ENCODE measurements at places on chromosomes 11 and 22. TPM values are rescaled to one million over a fixed set of nuclear protein-coding genes. Genes with fewer than 3 reads are reported as not detected.
A peak's percentile ranks its signal among the peaks of the same experiment; 100 is the strongest.

GRCh38 chr11:120139316-120140069, 1.6 kb upstream of the TRIM29 start:
- DNase-seq: no peak

DNA sequence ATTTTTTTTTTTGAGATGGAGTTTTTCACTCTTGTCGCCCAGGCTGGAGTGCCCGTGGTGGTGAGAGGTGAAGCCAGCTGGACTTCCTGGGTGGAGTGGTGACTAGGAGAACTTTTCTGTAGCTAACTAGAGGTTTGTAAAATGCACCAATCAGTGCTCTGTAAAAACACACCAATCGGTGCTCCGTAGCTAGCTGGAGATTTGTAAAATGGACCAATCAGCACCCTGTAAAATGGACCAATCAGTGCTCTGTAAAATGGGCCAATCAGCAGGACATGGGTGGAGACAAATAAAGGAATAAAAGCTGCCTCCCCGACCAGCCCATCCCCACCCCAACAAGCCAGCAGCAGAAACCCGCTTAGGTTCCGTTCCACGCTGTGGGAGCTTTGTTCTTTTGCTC, 4.4 kb upstream of the RAPSN start:
- DNase-seq: no peak

GRCh38 chr11:19595840-19596751, 116.5 kb upstream of the NAV2 start:
- DNase-seq: peak; percentile 89

GRCh38 chr11:70307176-70307575, 36.7 kb downstream of the PPFIA1 start:
- no peak for DNase-seq

GRCh38 chr11:78310500-78310909, 107.1 kb downstream of the GAB2 start:
- DNase-seq: no peak

- DNase-seq: no peak
Observed at GRCh38 chr11:63445720-63446119, 45.2 kb downstream of the PLAAT5 start.

GRCh38 chr22:49170053-49170452, 657.6 kb downstream of the BRD1 start:
- DNase-seq: no peak

DNA sequence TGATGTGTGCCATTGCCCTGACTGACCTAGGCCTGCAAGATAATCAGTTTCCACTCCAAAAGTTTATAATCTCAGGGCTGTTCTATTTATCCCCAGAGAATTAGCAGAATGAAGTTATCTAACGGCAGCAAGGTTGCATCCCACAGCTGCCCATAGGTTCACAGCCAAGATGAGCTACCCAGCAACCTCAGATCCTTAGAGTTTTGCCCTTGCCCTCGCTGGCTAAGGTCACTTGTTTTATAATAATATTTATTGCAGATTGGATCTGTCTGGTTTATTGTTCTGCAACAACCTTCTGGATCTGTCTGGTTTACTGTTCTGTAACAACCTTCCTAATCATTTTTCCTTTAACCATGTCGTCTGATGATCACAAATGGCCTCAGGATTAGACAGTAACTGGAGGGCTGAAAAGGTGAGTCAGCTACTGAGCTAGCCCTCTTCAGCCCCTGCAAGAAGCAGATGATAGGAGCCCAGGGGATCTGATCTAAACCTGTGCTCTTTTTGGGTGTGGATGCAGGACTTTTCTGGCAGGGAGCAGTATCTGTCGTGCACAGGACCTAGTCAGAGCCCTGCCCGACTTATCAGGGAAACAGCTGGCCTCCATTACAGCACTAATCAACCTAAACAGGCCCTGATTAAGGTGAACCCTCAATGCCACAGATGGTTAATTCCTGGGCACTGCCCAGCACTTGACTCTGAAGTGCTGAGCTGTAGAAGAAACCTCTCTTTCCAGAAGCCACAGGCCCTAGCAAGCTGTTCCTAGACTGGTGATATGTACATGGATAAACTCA, 642.9 kb upstream of the KIRREL3 start:
- no peak for DNase-seq

- no peak for DNase-seq
Observed at GRCh38 chr22:38298312-38299005, 18.8 kb downstream of the CSNK1E start.

DNA sequence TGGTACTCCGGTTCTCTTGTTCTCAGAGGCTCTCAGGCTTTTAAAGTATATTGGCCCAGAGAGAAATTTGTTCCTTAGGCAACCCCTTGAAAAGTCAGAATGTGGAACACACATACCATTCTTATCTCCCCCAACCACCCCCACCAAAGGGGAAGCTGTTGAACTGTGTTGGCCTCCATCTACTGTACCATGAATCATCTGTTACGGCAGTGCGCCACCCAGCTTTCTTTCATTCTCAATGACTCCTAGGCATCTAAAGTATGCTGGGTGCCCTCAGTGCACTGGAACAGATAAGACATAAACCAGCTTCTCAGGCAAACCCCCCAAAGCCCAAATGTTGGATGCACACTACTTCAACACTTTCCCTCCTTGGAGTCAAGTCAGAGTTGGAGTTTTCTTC, 696.2 kb upstream of the TENM4 start:
- DNase-seq: no peak

- no peak for DNase-seq
Observed at GRCh38 chr11:120295099-120295498, 30.0 kb upstream of the TLCD5 start.

DNA sequence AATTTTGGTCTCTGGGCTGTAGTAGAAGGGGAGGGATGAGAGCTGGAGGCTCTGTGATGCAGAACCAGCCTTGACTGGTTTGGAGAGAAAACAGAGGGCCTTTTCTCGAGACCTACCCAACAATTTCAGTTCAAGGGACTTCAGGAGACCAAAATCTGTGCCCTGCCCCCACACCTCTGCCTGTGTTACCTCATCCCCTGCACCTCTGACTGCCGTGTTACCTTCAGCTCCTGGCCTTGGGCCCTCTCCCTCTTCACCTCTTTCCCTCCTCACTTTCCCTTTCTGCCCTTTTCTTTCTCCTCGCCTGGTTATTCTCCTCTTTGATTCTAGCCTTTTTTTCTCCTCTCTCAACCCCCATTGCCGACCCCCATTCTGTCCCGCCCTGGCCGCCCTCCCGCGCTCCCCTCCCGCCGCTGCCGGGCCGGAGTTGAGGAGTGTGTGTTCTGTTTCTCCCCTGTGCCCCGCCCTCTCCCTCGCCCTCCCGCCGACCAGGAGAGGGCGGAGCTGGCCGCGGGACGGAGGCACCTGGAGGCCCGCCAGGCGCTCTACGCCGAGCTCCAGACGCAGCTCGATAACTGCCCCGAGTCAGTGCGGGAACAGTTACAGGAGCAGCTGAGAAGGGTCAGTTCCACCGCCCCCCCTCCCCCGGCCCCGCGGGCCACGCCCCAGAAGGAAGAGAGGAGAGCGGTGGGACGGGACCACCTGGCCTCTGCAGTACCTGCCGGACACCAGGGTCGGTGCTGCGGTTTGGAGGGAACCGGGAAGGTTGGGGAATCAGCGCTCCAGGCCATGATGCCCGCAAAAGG, 27.2 kb downstream of the PHLDB1 start:
- DNase-seq: no peak

- no peak for DNase-seq
Observed at GRCh38 chr11:90288212-90288821, 65.5 kb upstream of the CHORDC1 start.

DNA sequence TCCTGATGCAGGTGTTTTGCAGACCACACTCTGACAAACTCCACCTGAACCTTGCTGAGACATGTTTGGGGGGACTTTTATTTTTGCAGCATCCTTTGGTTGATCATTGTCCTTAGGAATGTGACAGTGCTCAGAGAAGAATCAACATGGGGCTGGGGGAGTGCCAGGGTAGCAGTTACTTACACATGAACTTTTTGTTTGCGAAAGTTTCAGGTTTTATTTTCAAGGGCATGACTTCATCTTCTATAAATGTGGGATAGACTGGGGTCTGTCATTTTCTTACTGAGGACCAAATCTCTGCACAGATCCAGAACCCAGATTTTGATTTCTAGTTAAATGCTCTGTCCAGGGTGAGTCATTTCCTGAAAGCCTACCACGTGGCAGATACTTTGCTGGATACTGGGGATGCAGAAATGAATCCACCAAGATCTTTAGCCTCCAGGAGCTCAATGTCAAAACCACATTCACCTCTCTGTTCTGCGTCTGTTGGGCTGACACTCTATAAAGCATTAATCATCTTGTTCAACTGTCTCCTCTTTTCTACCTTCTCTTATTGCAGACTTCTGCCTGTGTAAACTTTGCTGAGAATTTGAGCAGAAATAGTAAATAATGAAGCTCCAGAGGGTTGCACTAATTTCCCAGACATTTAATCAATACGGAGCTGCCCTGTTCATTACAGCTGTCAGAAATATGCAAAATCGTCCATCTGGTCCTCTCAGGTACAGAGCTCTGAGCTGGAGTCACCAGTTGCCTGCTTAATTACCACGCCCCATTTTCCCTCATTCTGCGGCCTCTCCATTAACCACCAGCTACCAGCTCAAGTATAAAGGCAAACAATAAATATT, 387.9 kb downstream of the MIAT start:
- DNase-seq: peak; percentile 55

GRCh38 chr11:105244160-105244825, 104.7 kb upstream of the CARD18 start:
- DNase-seq: peak; percentile 63

DNA sequence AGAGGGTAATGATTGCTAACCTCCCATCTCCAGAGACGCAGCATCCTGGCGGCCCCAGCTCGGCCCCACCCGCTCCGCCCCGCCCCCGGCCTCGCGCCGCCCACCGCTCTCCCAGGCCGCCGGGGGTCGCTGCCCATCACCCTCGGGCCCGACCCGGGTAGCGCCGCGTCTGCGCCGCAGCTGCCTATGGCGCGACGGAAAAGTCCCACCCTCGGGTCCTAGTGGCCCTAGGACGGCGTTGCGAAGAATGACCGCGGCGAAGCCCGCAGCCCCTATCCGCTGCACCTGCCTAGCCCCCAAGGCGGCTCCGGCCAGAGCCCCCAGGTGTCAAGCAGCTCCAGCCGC, 457 bp downstream of the CPSF7 start:
- peak; percentile 74 for DNase-seq

GRCh38 chr22:46259374-46259773, 3.8 kb downstream of the PKDREJ start:
- no peak for DNase-seq

GRCh38 chr11:85431319-85431718, 195.8 kb downstream of the DLG2 start:
- no peak for DNase-seq

GRCh38 chr22:18023509-18024275, 669 bp downstream of the MICAL3 start:
- peak; percentile 91 for DNase-seq

DNA sequence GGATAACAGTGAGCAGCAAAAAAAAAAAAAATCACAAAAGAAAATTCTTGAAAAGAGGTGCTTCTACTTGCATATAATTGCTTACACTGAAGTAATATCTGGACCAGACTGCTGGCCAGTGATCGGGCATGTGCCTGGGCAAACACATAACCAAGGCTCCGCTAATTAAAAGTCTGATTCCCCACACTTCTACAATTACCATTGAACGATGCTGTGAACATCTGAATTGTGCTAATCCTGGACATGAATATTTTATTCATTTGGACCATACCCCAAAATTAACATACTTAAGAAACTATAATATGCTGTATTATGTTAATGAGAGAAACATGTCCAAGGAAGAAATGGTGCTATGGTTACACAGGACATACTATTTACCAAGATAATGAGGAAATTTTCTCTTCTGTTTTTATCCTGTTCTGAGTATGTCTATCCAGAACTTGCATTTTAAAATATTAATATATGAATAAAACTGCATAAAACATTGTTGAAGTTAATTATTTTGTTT, 69.8 kb downstream of the LRRC4C start:
- DNase-seq: no peak

GRCh38 chr11:330307-330693, 9.6 kb upstream of the IFITM3 start:
- DNase-seq: no peak

DNA sequence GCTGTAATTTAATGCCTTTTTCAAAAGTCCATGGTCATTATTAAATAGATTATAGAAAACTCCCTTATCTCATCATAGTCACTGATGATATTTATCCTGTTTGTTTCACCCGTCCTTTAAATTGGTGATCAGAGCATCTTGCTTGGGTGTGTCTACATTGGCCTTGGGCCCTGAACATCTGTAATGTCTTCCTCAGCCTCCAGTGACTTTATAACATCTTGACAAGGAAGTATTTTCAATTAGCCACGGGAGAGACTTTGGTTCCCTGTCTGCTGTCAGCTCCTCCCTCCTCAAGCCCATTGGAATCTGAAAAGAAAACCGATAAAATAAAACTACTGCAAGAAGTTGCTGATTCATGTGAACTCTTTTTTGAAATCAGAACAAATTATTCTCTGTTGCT, 116.9 kb upstream of the TTC12 start:
- DNase-seq: no peak

- DNase-seq: no peak
Observed at GRCh38 chr11:123698546-123699127, 42.8 kb downstream of the ZNF202 start.

DNA sequence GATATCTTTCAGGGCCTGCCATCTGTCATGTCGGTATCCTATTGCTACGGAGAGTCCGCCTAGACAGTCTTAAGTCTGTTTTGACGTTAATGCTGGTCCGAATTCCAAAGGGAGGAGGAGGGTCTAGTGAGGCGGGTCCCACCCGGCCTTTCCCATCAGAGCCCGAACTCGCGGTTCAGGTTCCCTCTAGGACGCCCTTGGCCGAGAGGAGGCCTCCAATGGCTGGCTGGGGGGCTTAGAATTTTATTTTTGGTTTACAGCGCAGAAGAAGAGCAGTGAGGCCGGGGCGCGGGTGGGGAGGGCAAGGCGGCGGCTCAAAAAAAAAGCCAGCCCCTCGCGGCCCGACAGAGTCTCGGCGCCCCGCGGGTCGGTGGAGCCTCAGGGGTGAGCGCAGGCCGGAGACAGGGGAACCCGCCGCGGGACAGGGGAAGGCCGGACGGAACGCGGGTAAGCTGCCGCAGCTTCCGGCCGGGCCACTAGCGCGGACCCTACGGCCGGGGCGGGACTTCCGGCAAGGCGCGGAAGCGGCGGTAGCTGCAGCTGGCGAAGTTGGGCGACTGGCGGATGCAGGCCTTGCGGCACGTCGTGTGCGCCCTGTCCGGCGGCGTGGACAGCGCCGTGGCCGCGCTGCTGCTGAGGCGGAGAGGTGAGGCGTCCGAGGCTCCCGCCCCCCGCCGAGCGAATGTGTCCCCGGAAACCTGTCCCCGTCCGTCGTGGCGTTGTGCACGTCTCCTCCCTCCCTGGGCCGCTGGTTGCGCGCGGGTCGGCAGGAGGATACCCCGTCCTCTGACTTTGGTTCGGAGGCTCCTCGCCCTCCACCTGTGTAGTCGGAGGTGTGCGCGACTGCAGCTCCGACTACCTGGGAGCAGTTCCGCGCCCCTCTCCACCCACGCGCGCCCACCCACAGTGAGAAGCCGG, at the start of gene TRMU:
TRMU (plus strand) TSS at position 514 of the 918 bp plus-strand sequence; CDS start at position 565, 51 bp downstream.
- DNase-seq: peak; percentile 88

- no peak for DNase-seq
Observed at GRCh38 chr11:128298271-128298670, 289.1 kb downstream of the ETS1 start.

- DNase-seq: no peak
Observed at GRCh38 chr11:21289686-21290085, 620.3 kb downstream of the NELL1 start.

The OR2AT4 gene
- not detected for total RNA-seq

The CALCB gene
- total RNA-seq: not detected

The RAB39A gene
- total RNA-seq: 0.13 TPM

The NAP1L4 gene
- 98.0 TPM for total RNA-seq

The OR8A1 gene
- not detected for total RNA-seq

The MOGAT2 gene
- total RNA-seq: not detected

The MS4A7 gene
- total RNA-seq: not detected

The SLC22A25 gene
- not detected for total RNA-seq

The PRR33 gene
- total RNA-seq: not detected

The CAVIN3 gene
- total RNA-seq: 168 TPM

The ADAMTS15 gene
- total RNA-seq: 1.2 TPM

The GVQW3 gene
- 0.54 TPM for total RNA-seq
